ENCODE measurements at places on chromosomes 13 and 19. TPM values are rescaled to one million over a fixed set of nuclear protein-coding genes. Genes with fewer than 3 reads are reported as not detected.
A peak's percentile ranks its signal among the peaks of the same experiment; 100 is the strongest.

CD209 gene
- 1.2 TPM for total RNA-seq

GRCh38 chr13:31982540-31982939 lies 49.0 kb upstream of the FRY start:
- H3K4me3 ChIP-seq, result no peak overlapping the region
- H3K27me3 ChIP-seq, result no peaks in the 10 kb centered on the region
- no peaks in the 10 kb centered on the region for H3K36me3 ChIP-seq
- H3K27ac ChIP-seq, result no peak overlapping the region

GRCh38 chr19:10763828-10764339 lies 46.0 kb downstream of the DNM2 start:
- H3K27me3 ChIP-seq, result no peaks in the 10 kb centered on the region
- H3K27ac ChIP-seq, result no peak overlapping the region
- H3K4me1 ChIP-seq, result peaks cover 13% of the 10 kb centered on the region
- no peak overlapping the region for H3K4me3 ChIP-seq

HIPK4 gene
- 2.6 TPM for total RNA-seq

DEDD2 gene
- total RNA-seq, result 98.1 TPM

DNA sequence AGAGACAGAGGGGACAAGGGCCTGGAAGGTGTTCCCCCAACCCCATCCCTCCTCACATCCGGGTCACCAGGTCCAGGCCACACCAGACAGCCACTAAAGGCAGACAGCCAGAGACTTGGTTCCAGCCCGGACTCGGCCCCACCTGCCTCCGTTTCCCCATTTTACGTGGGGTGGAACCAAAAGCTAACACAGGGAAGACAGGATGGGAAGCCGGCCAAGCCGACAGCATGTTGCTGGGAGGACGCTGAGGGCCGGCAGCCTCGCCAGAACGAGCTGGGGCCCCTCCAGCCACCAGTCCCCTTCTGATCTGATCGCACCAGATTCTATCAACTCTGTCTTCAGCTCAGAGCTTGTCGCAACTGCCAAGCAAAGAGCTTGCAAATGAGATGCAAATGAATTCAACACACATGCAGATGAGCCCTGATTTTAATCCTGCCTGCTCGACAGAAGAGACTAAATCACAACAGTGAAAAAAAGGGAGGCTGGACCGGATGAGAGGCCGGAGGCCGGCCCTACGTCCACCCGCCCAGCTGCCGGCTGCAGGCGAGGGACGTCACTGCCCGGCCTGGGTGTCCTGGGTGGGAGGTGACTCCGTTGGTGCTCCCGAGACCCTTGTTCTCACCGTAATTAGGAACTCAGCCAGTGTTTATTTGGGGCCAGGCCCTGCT lies 17.5 kb upstream of the SHC2 start:
- DNase-seq, result no peak
- H3K27me3 ChIP-seq, result no peaks in the 10 kb centered on the region
- no peak overlapping the region for H3K27ac ChIP-seq
- H3K4me3 ChIP-seq, result no peak overlapping the region
- no peaks in the 10 kb centered on the region for H3K36me3 ChIP-seq

NCR1 gene
- not detected for total RNA-seq

GRCh38 chr19:7159105-7159933 lies 89.8 kb downstream of the ZNF557 start:
- DNase-seq, result no peak
- no peaks in the 10 kb centered on the region for H3K4me1 ChIP-seq
- H3K4me3 ChIP-seq, result no peak overlapping the region
- H3K27me3 ChIP-seq, result no peaks in the 10 kb centered on the region
- no peak overlapping the region for H3K27ac ChIP-seq

DNA sequence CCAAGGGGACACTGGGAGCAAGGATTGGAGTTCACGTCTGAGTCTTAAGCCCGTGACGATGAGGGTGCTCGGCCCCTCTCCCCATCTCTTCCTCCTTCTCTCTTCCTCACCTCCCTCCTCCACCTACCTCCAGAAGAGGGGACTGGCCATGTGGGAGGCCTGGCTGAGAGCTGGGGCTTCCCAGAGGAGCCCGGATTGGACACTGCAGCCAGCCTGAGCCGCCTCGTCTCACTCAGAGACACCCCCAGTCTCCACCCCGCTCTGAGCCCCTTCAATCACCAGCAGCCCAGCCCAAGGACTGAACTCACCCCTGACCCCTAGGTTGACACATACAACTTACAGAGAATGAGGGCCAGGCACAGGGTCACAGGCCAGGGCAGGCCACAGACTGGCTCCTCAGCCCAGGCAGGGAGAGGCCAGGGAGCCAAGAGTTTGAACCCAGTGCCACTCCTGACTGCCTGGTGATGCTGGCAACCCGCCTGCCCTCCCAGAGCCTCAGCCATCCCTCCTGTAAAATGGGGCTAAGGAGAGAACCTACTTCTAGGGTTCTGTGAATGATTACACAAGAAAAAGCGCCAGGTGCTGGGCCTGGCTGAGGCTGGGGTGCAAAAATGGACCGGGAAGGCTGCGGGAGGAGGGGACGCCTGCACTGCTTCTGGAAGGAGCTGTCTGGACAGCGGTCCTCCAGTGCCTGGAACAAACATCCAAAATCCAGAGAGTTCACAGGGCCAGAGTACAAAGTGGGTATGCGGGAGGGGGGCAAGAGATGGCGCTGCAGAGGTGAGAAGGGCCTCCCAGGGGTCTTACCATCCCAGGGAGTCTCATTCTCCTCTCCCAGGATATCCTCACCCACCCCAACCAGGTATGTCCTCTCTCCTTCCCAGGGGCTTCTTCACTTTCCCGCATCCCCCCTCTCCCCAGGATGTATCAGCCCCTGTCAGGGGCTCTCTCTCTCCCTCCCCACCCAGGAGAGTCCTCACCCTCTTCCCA lies 1.1 kb downstream of the CD79A start:
- no peaks in the 10 kb centered on the region for H3K36me3 ChIP-seq
- DNase-seq, result no peak
- no peak overlapping the region for H3K27ac ChIP-seq
- no peaks in the 10 kb centered on the region for H3K27me3 ChIP-seq

- no peaks in the 10 kb centered on the region for H3K27me3 ChIP-seq
- DNase-seq, result no peak
- no peaks in the 10 kb centered on the region for H3K4me1 ChIP-seq
Measured at GRCh38 chr13:42495255-42495654, 78.7 kb upstream of the TNFSF11 start.

DNA sequence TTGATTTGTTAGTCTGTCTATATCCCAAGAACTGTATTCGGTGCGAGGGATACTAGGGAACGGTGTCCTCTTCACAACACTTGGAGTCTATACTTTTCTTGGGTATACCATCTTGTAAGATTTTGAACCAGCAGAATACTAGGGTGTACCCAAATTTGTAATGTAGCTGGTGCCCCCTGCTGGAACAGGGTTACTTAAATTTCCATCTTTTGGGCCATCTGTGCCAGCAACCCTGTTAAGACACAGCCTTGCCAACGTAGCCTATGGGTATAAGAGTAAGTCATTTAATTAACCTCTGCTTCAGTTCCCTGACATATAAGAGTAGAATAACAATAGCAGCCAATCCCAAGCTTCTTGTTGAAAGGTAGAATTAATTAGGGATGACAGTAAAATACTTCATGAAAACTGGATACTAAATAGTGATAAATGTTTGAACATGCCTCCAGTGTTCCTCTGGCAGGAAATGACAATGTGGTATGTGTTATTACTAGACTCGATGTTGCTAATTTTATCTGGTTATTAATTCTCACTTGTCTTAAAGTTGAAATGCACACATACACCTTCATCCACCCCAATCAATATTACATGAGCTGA lies 607.6 kb downstream of the FGF9 start:
- no peaks in the 10 kb centered on the region for H3K27me3 ChIP-seq
- no peaks in the 10 kb centered on the region for H3K36me3 ChIP-seq
- H3K4me3 ChIP-seq, result no peak overlapping the region
- H3K4me1 ChIP-seq, result no peaks in the 10 kb centered on the region

DNA sequence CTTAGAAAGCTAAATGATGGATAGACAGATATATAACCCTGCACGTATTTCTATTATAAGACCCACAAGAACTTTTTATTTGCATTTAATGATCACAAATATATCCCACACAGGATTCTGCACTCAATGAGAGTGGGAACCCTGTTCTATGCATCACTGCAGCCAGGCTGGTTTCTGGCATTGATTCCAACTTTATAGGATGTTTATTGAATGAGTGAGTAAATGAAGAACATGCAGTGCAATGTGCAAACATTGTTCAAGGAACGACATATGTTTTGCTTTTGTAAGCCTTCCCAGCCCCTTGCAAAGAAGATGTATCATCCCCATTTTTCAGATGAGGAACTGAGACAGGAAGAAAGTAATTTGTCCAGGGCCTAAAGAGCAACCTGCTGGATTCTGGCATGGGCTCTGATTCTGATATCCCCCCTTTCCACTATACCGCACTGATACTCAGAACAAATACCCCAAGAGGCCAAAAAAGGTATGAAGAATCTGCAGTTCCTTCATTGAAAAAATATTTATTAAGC lies 246.3 kb downstream of the LACC1 start:
- no peaks in the 10 kb centered on the region for H3K27me3 ChIP-seq
- H3K27ac ChIP-seq, result peak overlapping the region; percentile 0
- H3K4me3 ChIP-seq, result no peak overlapping the region
- H3K36me3 ChIP-seq, result no peaks in the 10 kb centered on the region
- DNase-seq, result peak; percentile 20
- H3K4me1 ChIP-seq, result no peaks in the 10 kb centered on the region

GRCh38 chr13:100409132-100409531 lies 179.5 kb downstream of the GGACT start:
- H3K27me3 ChIP-seq, result no peaks in the 10 kb centered on the region
- no peak overlapping the region for H3K27ac ChIP-seq
- H3K36me3 ChIP-seq, result no peaks in the 10 kb centered on the region
- H3K4me1 ChIP-seq, result no peaks in the 10 kb centered on the region
- DNase-seq, result no peak
- no peak overlapping the region for H3K4me3 ChIP-seq

PNMA8C gene
- total RNA-seq, result 1.6 TPM

YJEFN3 gene
- total RNA-seq, result 19.3 TPM

ZNF506 gene
- total RNA-seq, result 37.2 TPM
